Brain (organoid and tissue), 16 donors: ENCODE measurements at places on chromosomes 16 and 17. TPM values are rescaled to one million over a fixed set of nuclear protein-coding genes. Genes with fewer than 3 reads are reported as not detected.

- DNase-seq: peak; percentile 96
These were observed at the start of the genes INCA1 and KIF1C for GRCh38 chr17:4997302-4998026. TSS of gene INCA1 (minus strand) at chr17:4997522. CDS start at chr17:4994437, 3,085 bp downstream. TSS of gene KIF1C (plus strand) at chr17:4997950. CDS start at chr17:5000247, 2,297 bp downstream.

- peak; percentile 23 for DNase-seq
These were observed 13.7 kb upstream of the CD300E start for GRCh38 chr17:74637265-74637664.

OMG gene
- polyA plus RNA-seq: 44.9 TPM

PGAP3 gene
- 13.0 TPM for polyA plus RNA-seq

IFI35 gene
- 15.5 TPM for polyA plus RNA-seq

- DNase-seq: no peak
These were observed 249.0 kb upstream of the CCL2 start for GRCh38 chr17:34006126-34006525.

GRCh38 chr17:81488276-81488860 lies 24.2 kb downstream of the ACTG1 start:
- no peak for DNase-seq

NPIPB6 gene
- 0.37 TPM for polyA plus RNA-seq

EFNB3 gene
- polyA plus RNA-seq: 54.0 TPM

DNA sequence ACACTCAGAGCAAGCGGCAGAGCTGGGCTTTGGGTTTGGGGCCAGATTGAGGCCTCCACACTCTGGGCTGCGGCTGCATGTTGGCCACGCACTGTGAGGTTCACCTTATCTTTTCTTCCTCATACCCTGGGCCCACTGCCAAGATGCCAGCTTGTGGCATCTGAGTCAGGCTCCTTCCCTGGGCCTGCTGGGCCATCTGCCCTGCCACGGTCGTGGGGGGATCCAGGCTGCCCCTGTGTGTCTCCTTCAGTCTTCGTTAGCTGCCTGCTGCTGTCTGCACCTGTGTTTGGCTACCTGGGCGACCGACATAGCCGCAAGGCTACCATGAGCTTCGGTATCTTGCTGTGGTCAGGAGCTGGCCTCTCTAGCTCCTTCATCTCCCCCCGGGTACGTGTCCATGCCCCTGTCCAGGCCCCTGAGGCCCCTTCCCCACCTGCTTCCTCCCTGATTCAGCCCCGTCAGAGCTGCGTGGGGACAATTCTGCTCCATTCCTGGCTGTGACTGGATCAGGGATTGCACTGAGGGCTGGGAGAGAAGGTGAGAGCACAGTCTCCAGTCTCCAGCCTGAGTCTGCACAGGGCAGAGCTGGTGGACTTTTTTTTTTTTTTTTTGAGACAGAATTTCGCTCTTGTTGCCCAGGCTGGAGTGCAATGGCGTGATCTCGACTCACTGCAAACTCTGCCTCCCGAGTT lies 11.2 kb downstream of the SPNS3 start:
- peak; percentile 71 for DNase-seq

DNA sequence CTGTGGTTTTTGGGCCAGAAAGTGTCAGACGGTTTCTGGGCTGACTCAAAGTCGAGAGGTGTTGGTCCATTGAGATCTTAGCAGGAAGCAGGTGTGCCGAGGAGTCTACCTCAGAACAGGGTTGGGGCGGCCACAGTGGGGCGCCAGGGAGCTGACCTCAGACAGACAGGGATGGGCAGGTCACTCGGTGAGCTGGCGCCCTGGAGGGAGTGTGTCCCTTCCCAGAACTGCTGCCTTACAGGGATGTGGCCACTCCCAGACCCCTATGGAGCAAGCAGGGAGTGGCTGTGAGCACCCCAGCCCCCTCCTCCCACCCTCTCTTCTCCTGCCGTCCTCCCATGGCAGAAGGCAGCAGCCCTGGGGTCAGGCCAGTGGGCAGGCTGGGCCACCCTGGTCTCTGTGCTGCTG lies 14.0 kb upstream of the DPEP1 start:
- no peak for DNase-seq

- peak; percentile 57 for DNase-seq
These were observed 792 bp downstream of the PPP1R9B start for GRCh38 chr17:50149417-50150353.

DNA sequence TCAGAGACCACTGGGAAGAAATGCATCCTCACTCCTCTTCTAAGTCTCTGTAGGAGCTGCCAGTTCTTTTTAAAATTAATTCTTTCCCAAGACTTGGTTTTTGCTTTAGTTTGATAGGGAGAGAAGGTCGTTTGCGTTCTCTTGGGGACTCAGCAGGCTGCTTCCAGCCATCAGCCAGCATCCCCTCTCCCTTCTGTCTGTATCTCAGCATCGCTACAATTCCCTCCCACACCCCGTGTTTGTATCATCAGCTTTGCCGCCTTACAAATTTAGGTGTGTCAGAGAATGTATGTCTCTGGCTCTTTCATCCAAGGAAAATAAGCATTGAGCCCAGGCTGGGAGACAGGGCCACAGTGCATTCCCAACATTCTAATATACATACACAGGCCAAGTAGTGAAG lies 5.4 kb downstream of the HOXB6 start:
- DNase-seq: no peak

DNA sequence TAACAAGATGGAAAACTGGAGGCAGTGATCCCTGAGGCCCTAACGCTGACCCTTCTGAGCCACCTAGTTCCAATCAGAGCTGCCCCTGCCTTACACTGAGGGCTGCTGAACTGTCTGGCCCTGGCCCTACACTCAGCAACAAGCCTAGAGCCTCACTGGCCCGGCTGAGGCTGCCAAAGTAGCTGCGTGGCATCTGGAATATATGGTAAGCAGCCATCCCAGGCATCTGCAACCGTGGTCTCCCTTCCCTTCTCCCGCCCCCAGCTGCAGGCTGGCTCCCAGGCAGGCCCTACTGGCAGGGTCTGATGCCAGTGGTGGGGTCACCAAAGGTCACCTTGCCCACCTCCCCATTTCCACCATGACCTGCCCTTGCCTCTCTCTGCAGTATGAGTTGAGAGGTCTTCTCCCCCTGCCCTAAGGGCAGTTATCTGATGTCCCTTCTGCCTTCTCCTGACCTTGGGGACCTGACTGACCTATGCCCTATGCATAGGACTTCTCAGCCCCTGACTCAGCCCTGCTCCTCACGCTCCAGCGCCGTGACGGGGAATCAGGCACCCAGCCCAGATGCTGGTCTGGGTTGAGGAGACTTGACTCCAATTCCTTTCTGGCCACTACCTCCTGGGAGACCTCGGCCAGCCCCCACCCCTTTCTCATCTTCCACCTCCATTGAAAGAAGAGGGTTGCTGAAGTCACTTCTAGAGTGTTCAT lies 45.3 kb downstream of the CPNE2 start:
- DNase-seq: no peak

- peak; percentile 56 for DNase-seq
These were observed 439.3 kb upstream of the GOT2 start for GRCh38 chr16:59173408-59173831.

TMEM95 gene
- polyA plus RNA-seq: not detected

DNA sequence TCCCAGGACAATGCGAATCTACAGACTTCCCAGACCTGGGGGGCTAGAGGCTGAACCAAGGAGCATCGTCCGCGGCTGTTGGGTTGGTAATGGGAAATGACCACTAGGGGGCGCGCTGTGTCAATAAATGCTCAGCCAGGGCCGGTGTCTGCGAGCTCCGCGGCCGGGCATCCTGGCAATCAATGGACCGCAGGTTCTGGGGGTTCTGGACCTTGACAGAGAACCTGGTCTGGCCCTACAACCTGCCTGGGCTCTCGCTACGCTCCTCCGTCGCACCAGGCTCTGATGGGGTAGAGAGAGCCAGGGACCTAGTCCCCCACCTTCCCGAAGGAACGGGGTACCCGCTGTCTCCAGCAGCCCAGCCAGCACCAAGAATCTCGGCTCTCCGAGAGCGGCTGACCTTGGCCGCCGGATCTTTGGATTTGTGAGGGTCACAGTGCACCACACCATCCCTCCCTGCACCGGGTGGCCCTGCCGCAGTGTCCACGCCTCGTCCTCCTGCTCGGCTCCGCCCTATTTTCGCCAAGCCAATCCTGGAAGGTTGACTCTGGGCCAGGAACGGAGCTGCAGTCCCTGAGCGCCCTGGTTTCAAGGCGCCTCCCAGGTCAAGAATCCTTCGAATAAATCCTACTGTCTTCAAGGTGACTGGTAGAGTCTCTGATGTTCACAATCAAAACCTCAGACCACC lies 20.4 kb upstream of the BEAN1 start:
- peak; percentile 93 for DNase-seq

DNA sequence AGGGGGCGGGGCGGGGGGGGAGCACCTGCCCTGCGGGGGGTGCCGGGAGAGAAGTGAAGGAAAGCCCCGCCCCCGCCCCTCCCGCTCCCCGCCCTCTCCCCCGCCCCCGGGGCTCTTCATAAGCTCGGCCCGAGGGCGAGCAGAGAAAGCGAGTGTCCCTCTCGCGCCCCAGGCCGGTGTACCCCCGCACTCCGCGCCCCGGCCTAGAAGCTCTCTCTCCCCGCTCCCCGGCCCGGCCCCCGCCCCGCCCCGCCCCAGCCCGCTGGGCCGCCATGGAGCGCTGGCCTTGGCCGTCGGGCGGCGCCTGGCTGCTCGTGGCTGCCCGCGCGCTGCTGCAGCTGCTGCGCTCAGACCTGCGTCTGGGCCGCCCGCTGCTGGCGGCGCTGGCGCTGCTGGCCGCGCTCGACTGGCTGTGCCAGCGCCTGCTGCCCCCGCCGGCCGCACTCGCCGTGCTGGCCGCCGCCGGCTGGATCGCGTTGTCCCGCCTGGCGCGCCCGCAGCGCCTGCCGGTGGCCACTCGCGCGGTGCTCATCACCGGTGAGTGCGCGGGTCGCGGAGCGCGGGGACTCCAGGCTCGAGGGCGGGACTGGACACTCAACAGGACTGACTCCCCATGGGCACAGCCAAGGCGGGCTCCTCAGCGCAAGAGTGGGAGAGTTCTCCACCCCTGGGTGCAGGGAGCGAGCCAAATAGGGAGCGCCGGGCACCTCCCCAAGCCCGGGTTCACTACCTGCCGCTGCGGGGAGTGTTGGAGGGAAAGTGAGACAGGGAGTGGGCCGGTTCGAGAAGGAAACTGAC lies at the start of gene HSD11B2:
TSS of gene HSD11B2 (plus strand) at position 145 of the 798 bp plus-strand sequence. CDS start at position 273, 128 bp downstream.
- peak; percentile 39 for DNase-seq

GNG13 gene
- polyA plus RNA-seq: 3.6 TPM

DNA sequence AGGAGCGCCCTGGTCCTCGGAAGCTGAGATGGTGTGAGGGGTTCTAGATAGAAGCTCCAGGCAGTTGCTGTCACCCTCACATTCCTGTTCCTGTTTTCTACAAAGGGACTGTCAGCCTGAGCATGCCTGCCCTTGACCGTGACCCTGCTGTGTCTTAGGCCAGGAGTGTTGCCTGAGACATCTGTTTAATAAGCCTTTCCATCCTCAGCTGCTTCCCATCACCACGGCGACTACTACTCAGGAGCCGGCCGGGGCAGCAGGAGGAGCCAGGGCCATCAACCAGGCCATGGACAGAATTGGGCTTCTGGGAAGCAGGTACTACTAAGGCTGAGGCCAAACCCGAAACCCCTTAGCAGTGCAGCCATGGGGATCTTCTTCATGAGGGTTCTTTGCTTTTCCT lies 151.4 kb downstream of the KATNIP start:
- DNase-seq: no peak

DNA sequence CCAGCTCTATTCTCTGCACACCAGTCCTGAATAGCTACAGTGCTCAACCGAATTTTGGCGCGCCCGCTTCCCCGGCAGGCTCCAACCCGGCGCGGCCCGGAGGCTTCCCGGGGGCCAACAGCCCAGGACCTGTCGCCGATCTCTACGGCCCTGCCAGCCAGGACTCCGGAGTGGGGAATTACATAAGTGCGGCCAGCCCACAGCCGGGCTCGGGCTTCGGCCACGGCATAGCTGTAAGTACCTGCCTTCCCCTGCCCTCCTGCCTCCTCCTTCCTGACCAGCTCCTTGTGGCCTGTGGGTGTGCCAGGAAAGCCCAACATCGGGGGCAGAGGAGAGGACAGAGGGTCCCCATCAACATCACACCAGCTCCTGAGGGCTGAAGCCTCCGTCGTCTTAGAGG lies 70.2 kb downstream of the CCDC182 start:
- no peak for DNase-seq

- DNase-seq: no peak
These were observed 10.1 kb downstream of the CTRB2 start for GRCh38 chr16:75196836-75197235.

DNA sequence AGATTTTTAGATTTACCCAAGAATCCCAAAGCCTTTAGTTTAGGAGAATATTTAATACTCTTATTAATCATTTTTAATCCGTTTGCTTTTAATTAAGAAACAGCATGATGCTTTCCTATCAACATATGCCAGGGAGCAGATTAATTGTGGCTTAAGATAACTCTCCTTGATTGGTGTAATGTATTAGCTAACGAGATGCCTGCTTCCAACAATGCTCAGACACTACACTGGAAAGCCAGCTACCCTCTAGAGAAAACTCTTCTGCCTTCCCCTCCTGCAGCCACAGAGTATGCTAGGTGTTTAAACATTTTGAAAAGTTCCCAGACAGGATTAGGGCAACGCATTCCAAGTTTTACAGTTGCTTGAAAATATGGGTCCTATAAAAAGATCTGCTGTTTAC lies 142.2 kb downstream of the AATF start:
- DNase-seq: no peak

DNA sequence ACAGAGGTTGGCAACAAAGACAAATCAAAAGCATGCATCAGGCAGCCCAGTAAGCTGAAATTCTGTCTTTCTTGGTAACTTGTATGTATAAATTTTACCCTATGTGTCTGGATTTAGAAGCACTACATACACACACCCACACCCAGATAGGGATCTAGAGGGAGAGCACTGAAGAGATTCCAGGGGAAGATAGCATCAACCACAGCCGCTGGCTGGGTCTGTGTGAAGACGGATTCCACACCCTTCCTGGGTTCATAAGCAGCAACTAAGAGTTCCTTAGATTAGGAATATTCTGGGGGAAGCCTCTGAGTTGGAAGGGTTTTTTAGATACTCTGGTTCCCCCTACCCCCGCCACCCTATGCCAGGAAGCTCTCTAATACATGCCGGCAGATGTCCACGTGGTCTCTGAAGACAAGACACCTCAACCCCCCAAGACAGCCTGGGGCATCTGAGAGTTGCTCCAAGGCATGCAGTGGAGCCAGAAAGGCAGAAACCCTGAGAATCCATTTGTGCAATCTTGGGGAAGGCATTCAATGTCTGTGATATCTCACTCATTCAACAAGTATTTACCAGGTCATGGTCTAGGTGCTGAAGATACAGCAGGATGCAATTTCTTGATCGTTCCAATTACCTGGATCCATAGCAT lies 86.4 kb downstream of the NOG start:
- no peak for DNase-seq

DNA sequence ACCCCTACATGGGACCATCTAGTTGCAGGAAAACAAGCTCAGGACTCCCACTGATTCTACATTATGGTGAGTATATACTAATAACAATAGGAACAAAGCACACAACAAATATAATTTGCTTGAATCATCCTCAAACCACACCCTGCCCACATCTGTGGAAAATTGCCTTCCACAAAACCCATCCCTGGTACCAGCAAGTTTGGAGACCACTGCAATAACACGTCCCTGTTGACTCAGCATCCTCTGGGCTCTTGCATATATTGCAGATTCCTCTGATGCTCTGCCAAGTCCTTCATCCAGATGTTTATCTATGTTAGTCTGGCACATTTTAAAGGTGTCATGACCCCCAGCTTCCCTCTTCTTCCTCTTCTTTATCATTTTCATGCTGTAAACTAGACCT lies 138.4 kb downstream of the PCTP start:
- DNase-seq: no peak

GRCh38 chr16:57761301-57761700 lies 25.7 kb downstream of the KATNB1 start:
- no peak for DNase-seq
